ENCODE measurements at places on chromosomes 3 and 15. TPM values are rescaled to one million over a fixed set of nuclear protein-coding genes. Genes with fewer than 3 reads are reported as not detected.

SLC9A9 gene
- 15.0 TPM for total RNA-seq

GRCh38 chr15:29533647-29534046 is 264.0 kb upstream of the NSMCE3 start:
- DNase-seq, result no peak

- DNase-seq, result no peak
Observed at GRCh38 chr3:146625186-146625775, 20.1 kb upstream of the PLSCR5 start.

- peak; percentile 66 for DNase-seq
Observed at GRCh38 chr3:133038089-133038730, at the start of gene TMEM108. Gene TMEM108 (plus strand): TSS chr3:133038391.

DNA sequence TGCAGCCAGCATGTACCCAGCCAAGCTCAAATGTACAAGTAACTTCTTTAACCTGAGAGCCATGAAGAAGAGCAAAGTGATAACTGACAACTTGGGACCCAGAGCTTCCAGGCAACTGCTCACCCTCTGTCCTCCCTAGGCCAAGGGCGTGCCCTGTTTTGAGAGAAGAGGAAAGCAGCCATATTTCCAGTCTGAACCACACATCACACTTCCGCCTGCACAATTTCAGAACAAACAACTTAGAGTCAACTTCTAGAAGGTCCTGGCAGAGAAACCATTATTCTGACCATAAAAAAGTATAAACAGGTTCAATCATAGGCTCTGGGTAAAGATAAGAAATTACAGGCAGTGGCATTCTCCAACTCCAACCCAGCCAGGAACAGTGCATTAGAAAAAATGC is 50.1 kb downstream of the ITGB5 start:
- peak; percentile 41 for DNase-seq

DNA sequence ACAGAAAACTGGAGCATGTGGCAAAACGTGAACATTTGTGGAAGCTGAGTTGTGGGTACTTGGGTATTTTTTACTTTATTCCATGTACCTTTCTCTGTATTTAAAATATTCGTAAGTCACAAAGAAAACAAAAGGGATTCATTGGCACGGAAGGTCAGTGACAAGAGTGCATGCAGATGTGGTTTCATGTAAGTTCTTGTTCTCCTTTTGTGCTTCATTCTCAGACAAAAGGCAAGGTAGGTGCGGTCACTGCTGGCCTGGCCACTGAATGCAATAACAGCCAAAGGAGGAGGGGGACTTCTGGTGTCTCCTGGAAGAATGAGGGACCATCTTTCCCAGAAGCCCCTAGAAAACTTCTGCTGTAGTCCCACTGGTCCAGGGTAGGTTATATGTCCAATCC is 200.0 kb upstream of the TOPAZ1 start:
- DNase-seq, result no peak

DNA sequence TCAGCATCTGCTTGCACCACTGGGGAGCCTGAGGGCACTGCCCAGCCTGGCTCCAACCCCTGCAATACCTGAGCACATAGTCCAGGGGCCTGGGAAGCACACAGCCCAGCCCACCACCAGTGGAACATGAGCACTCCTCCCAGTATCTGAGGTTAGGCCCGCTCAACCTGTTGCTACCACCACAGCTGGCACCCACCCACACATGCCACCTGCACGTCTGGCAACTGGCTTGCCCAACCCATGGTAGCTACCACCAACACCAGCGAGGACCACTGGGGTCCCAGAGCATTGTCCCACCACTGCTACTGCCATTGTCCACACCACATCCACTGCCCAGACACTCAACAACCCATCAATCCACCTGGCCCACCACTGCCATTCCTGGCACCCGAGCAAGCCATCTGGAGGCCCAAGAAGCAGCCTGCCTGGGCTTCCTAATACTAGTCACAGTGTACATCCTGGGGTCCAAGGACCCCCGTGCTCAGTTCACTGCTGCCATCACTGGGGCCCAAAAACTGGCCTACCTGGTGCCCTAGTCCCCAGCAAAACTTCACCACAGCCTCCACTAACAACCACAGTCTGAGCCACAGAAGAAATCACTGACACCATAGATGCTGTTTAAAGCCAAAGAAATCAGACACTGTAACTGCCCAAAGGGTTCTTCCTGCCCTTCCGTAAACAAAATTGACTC is 62.1 kb upstream of the TBC1D23 start:
- no peak for DNase-seq

All from ureter (tissue), 1 donor.